ENCODE measurements at places on chromosomes 3 and 15. TPM values are rescaled to one million over a fixed set of nuclear protein-coding genes. Genes with fewer than 3 reads are reported as not detected.
A peak's percentile ranks its signal among the peaks of the same experiment; 100 is the strongest.

- DNase-seq: no peak
Observed at GRCh38 chr3:183038757-183039156, 58.4 kb upstream of the DCUN1D1 start.

GRCh38 chr3:99049164-99049563, 147.7 kb upstream of the DCBLD2 start:
- no peak for DNase-seq

GRCh38 chr3:64152676-64153466, 72.4 kb downstream of the PRICKLE2 start:
- no peak for DNase-seq

- no peak for DNase-seq
Observed at GRCh38 chr3:10453431-10454163, 51.8 kb downstream of the ATP2B2 start.

DNA sequence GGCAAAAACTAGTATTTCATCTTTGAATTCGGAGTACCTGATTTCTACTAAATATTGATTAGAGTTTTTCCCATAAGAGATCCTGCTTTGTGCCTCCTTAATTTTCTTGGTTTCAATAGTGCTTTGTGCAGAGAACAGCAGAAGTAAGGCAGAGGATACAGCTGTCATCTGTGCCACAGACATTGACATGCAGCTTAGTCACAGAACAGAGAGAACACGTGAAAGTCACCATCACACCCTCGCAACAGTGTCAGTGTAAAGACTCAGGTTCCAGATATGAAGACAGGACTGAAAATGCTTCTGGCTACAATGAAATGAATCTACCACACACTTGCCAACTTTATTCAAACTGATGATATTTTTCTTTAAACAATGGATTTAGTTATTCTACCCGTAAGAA, 942.8 kb upstream of the CFAP20DC start:
- no peak for DNase-seq

Gene MAGEL2
- polyA plus RNA-seq: 4.1 TPM

GRCh38 chr15:101528108-101528916, 38.8 kb upstream of the PCSK6 start:
- DNase-seq: no peak

DNA sequence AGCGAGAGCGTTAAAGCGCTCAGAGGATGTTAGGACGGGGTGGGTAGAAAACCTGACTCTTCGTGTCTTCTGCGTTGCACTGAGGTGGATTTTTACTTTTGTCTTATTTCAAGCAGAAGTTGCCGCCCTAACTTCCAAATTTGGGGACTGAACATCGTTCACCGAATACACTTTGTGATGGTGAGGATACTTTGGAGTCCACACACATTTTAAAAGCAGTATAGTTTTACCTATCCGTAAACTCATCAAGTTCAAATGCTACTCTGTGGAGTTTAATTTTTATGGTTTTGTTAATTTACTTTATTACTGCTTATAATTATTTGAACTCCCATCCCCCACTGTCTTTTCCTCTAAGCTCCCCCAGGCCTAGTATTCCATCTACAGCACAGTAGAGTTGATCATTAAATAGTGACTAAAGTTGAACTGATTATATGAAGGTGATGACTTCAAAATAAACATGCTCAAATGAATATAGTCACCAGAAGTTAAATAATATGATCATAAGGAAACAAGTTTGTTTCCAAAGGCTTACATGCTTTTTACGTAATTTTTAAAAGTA, 617 bp upstream of the EOGT start:
- peak; percentile 27 for DNase-seq

Gene TJP1
- polyA plus RNA-seq: 177 TPM

DNA sequence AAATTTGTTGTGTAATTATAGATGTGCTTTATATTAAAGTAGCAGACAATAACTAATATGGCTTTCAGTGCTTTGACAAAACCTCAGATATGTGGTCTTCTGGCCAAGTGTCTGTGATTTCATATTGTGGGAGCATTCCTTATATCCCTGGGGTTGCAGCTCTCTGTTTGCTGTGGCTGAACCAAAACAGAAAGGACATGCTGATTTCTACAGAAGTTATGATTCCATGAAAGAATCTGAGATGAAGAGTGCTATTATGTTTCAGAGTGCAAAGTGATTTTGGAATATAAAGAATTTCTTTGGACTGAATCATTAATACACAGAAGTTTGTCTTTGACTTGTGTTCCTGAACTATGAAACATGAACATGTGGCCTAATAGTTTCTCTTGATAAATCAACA, 36.5 kb downstream of the CDV3 start:
- DNase-seq: no peak

Gene ATOSA
- 41.9 TPM for polyA plus RNA-seq

Gene SYNPR
- polyA plus RNA-seq: 0.14 TPM

- DNase-seq: no peak
Observed at GRCh38 chr3:135736740-135737139, 228.8 kb upstream of the PPP2R3A start.

- no peak for DNase-seq
Observed at GRCh38 chr3:119258915-119259314, 18.2 kb upstream of the B4GALT4 start.

Gene LHFPL4
- polyA plus RNA-seq: 0.03 TPM

GRCh38 chr15:85542895-85543331, 162.5 kb downstream of the AKAP13 start:
- DNase-seq: no peak

DNA sequence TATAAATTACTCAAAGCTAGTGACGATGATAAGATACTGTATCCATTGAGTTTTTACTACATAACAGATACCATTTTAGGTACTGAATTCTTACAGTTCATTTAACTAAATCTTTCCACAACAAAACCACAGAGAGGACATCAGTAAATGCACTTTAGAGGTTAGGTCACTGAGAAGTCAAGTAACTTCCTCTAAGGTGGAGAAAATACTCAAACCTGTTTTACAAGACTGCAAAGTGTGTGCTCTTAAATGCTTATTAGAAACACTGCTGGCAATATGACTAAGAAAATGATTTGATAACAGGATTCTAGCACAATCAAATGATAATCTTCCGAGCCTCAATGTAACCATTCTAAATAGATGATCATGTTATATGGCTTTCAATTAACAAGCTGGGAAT, 99.4 kb downstream of the UBE3A start:
- DNase-seq: no peak

GRCh38 chr15:69436951-69437350, 15.7 kb upstream of the RPLP1 start:
- DNase-seq: no peak

Gene CP
- 0.41 TPM for polyA plus RNA-seq

Gene CSTA
- polyA plus RNA-seq: 1.2 TPM

- no peak for DNase-seq
Observed at GRCh38 chr15:81947548-81947947, 98.3 kb downstream of the MEX3B start.

DNA sequence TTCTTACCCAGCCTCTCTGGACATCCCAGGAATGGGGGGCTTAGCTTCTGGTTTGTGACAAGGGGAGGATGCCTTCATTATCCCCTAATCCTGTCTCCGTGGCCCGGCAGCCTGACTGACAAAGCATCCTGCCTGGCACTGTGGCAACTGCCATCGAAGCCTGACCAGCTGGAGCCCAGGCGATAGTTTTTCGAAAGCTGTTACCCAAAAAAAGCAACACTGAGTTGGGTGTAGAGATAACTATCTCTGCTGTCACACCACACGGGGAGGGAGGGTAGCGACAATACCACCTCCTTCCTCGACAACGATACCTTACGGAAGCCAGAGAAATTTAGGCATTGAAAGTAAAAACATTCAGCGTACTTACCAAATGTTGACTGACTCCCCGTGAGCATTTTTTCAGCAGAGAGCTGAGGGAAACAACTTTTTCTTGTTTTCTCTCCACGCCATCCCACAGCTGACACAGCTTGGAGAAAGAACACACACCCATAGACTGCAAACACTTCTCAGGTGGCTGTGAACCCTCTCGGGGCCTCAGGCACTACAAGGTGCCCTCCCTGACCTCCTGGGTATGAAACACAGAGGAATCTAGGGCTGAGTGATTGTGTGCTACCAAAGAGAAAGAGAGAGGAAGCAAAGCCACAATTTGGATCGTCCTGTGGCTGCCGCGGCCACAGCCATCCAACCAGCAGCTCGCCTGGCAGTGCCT, 361.9 kb upstream of the ICE2 start:
- DNase-seq: no peak

- DNase-seq: no peak
Observed at GRCh38 chr3:197196192-197196591, 102.2 kb downstream of the DLG1 start.

- no peak for DNase-seq
Observed at GRCh38 chr3:155242342-155242741, 51.1 kb downstream of the STRIT1 start.

- no peak for DNase-seq
Observed at GRCh38 chr3:33602829-33603228, 115.2 kb downstream of the CLASP2 start.

DNA sequence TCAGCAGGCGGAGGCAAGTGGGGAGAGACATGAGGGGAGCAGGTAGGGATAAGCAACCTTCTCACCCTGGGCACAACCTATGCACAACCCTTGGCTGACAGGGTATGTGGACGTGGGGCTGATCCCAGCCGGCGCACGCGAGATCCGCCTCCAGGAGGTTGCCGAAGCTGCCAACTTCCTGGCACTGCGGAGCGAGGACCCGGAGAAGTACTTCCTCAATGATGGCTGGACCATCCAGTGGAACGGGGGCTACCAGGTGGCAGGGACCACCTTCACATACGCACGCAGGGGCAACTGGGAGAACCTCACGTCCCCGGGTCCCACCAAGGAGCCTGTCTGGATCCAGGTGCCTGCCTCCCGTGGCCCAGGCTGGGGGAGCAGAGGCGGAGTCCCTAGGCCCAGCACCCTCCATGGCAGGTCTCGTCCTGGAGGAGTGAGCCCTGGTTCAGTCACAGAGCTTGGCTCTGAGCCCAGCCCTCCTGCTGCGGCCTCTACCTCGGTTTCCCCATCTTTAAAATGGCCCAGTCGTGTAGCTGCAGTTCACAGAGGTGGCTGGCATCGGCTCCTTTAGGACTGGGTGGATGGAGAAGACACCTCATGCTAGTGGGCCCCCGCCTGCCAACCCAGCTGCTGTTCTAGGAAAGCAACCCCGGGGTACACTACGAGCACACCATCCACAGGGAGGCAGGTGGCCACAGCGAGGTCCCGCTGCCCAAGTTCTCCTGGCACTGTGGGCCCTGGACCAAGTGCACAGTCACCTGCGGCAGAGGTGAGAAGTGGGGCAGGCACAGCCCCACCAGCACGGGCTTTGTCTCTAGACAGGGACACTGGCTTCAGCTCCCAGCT, 96.0 kb downstream of the TBC1D2B start:
- DNase-seq: no peak

GRCh38 chr15:79804838-79805237, 92.0 kb downstream of the MTHFS start:
- no peak for DNase-seq

Gene INKA1
- polyA plus RNA-seq: 12.4 TPM

Gene CFAP20DC
- 4.6 TPM for polyA plus RNA-seq

DNA sequence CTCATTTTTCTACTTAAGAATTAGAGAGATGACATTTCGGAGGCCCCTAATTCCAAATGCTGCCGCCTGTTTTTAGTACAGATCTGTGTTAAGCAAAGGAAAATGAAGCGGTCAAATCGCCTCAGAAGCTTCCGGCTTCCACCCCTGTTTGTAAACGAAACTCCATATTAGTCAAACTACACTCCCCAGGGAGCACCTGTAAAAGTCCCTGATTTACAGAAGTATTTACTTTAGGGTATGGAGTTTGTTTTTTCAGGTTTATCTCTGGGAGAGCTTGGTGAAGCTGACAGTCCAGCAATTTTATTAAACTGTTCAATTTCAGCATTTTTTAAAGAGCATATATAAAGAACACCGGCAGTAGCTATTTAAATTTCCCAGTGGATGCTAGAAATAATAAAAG, 319.8 kb downstream of the FHIT start:
- DNase-seq: no peak

DNA sequence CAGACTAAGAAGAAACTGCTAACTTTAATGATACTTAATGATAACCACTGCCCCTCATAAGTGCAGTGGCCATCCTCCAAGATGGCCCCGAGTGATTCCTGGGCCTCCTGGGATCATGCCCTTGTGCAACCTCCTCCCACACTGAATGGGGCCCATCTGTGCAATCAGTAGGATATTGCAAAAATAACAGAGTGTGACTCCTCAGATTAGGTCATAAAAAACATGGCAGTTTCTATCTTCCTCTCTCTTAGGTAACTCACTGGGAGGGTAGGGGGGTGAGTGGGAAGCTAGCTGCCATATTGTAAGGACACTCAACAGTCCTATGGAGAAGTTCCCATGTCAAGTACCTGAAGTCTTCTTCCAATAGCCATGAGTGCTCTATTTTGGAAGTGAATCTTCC, 173.0 kb downstream of the SHQ1 start:
- no peak for DNase-seq

Gene RETNLB
- polyA plus RNA-seq: not detected

Data from right renal cortex interstitium (tissue), 3 donors.